ENCODE measurements at places on chromosomes 4 and X.

GRCh38 chrX:152901816-152902501 lies 4.1 kb downstream of the ZNF185 start:
- no peak for DNase-seq

DNA sequence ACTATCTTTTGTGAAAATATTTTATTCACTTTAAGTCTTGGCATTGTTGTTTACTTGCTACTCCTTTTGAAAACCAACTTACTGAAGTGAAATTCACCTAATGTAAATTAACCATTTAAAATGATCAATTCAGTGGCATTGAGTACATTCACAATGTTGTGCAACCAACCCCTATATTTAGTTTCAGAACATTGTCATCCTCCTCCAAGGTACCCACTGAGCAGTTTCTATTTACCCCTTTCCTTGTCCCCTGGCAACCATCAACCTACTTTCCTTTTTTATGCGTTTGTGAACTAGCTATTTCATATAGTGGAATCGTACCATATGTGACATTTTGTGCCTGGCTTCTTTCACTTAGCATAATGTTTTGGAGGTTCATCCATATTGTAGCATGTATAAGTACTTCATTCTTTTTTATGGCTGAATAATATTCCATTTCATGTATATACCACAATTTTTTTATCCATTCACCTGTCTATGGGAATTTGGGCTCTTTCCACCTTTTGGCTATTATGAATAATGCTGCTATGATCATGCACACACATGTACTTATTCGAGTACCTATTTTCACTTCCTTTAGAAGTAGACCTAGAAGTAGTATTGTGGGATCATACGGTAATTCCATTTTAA lies 85.0 kb downstream of the WWC2 start:
- DNase-seq = no peak

DNA sequence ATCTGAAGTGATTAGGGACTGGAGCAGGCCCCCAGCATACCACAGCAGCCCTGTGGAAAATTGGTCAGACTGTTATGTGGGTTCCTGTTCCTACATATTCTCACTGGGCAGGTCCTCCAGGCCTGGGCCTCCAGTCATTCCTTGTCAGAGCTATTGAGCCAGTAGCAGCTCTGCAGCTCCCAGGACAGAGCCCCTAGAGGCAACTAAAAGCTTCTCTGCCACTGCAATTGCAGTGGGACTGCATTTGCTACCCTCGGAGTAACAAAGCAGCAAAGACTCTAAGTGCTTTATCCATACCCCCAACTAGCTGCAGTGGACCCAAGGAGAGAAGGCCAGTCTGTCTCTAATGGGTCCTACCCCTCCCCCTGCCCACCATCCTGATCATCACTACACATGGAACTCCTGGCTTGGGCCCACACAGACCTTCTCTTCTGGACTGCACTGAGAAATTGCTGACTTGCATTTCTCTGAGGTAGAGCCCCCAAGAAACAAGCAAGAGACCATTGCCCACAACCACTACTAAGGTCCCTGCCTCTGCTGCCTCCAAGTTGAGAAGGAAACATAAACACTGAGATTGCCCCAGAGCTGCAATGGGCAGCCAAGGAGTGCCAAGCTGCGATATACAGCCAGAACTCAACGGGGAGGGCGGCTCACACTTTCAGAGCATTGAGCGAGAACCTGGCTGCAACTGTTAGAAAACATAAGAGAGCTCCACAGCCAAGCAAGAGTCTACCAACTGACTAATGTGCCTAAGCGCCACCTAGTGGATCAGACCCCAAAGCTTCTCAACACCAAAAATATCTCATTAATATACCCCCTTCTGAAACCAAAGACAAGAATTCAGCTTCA lies 738.7 kb upstream of the NDST4 start:
- peak; percentile 13 for DNase-seq

DNA sequence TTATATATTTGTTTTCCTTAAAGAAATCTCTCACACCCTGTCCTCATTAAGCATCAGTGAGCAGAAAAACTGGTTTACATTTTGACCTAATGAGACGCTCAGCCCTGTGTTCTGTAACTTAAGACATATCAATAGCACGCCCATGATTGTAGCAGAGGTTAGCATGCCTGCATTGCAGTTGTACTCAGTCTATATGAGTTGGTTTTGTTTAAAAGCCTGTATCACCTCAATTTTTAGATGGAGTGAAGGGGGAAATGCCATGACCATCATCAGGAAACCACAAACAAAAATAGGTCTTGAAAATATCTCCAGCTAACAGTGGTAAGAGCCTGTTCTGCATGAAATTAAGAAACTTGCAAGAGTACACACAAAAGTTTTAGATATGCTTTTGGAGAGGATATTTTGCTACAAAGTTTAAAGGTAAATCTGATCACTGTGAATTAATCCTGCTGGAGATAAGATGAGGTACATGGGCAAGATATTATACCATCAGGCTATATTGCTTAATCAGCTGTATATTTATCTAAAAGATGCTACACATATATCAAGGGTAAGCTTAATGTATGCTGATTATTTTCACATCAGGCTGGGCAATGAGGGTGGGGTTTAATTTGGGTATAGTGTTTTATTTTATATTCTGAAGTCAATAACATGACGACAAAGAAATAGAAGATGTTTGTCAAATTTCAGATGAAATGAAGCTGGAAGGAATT lies 13.1 kb upstream of the COQ2 start:
- DNase-seq = no peak

- DNase-seq = no peak
Measured at GRCh38 chrX:95145848-95146490, 1472.0 kb downstream of the FAM133A start.

DNA sequence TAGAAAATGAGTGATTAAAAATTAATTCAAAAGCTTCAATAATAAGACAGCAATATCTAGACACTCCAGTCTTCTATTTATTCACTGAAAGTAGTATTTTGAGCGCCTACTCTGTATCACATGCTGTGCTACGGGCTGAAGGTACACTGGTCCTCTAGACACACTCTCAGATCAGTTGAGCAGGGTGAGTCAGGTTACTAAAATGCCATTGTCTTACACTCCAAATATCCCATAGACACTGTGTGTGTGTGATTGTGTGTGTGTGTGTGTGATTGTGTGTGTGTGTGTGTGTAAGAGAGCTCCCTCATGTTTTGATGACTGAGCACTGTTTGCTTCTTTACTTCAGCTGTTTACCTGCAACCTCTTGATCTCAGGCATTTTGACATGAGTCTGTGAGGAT lies 342.8 kb upstream of the BOD1L1 start:
- no peak for DNase-seq

- no peak for DNase-seq
Measured at GRCh38 chr4:2340272-2341061, 78.0 kb downstream of the ZFYVE28 start.

- no peak for DNase-seq
Measured at GRCh38 chr4:106594291-106594952, 225.8 kb upstream of the GIMD1 start.

DNA sequence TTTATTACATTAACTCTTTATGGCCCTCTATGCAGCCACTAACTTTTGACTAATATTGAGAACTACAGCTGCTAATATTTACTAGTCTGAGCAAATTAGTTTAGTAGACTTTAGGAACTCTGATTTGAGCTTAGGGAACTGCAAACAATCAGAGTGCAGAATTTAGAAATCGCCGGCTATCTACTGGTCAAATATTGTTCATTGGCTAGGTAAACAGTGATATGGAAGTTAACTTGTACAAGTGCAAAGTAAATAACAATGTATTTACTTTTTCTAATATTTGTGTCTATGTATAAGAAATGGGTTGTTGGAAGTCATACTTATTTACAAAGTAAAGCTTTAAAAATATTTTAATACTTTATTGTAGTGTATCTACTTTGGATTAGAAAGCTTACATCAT lies 279.6 kb downstream of the CFAP299 start:
- no peak for DNase-seq

- DNase-seq = no peak
Measured at GRCh38 chr4:104066533-104066932, 346.7 kb upstream of the TACR3 start.

- no peak for DNase-seq
Measured at GRCh38 chr4:1447676-1448588, 41.7 kb upstream of the NKX1-1 start.

- no peak for DNase-seq
Measured at GRCh38 chr4:8370835-8371595, 69.5 kb downstream of the ACOX3 start.

GRCh38 chr4:54169176-54169575 lies 59.9 kb upstream of the PDGFRA start:
- no peak for DNase-seq

GRCh38 chr4:94537921-94538628 lies 86.3 kb downstream of the PDLIM5 start:
- DNase-seq = no peak

- no peak for DNase-seq
Measured at GRCh38 chr4:151530230-151530629, 121.3 kb downstream of the FHIP1A start.

DNA sequence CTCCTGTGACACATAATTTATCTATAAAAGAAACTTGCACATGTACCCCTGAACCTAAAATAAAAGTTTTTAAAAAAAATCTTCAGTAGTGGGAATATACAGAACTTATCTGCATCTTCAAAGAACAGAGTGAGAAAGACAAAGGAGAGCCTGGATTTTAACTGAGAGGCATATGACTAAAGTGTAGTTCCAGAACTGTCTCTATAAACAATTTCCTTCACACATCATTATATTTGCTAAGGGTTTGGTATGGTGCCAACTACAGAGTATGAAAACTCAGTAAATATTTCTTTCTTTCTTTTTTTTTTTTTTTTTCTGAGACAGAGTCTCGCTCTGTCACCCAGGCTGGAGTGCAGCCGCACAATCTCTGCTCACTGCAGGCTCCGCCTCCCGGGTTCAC lies 49.9 kb upstream of the NFKB1 start:
- no peak for DNase-seq

DNA sequence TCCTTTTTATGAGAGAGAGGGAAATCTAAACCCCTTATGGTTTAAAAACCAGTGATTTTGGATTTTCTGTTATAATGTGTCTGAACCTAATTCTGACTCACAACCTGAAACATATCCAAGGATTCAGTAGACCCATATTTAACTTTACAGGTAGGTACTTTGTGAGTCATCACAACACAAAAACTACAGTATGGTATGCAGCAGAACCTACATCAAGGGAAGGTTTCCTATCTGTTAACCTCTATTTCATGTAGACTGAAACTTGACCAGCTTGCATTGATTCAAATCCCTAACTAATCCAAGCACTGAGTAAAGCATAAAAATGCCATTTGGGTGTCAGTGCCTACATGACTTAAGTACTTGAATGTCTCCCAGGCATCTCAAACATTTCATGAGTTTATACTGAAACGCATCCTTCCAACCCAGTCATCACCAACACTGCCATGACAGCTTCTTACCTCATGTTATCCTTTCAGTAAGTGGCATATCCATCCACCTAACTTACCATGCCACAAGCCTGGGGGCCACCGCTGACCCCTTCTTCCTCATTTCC lies 4.3 kb upstream of the ARHGAP10 start:
- no peak for DNase-seq

DNA sequence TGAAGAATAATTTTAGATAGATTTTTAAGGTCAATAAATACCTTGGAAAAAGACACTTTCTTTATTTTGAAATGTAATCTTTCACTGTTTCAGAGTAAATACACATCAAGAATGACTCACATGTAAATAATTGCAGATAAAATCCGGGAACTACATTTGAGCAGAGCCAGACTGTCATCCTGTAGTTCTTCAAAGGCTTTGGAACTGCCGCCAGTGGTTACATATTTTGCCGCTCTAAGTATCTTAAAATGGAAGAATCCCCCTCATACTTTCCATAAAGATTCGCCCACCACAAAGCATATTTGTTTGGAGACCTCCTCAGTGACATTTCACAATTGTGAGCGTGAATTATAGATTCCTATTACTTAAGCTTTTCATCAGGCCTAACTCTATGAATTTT lies 607.8 kb upstream of the ZFP42 start:
- no peak for DNase-seq

- peak; percentile 55 for DNase-seq
Measured at GRCh38 chr4:87819281-87819919, 13.4 kb upstream of the MEPE start.

DNA sequence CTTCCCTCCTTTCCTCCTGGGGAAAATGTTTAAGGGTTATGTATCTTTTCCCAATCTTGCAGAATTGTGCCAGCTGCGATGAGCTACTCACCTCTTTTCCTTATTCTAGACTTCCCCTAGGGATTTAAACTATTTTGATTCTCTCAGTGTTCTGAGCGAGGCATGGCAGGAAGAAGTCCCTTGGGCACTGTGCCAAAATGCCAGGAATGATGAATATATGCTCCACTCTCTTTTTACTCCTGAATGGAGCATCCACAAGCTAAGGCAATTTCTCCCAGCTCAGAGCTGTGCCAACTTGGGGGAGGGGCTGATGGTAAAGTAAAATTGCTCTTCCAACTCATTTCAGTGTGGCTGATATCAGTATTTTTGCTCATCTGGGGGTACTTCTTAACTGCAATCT lies 4.0 kb upstream of the C4orf17 start:
- no peak for DNase-seq

- no peak for DNase-seq
Measured at GRCh38 chr4:160894809-160895208, 1269.0 kb downstream of the FSTL5 start.

GRCh38 chr4:6114601-6115000 lies 85.7 kb downstream of the JAKMIP1 start:
- DNase-seq = no peak

DNA sequence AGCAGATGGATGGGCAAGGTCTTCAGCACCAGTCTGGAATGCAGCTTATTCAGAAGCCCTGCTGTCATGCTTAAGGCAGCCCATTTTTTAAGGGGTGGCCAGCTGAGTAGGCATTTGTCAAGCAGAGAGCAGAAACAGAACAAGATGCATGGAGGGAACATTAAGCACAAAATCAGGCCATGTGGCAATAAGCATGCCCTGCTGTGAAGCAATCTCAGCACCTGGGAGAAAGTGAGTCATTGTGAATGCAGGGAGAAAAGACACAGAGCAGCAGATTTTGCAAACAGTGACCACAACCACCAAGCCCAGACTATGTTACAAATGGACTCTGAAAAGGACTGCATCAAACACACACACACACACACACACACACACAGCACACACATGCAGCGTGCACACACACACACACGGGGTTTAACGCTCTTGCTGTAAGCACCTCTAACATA lies 94.1 kb upstream of the GALNT7 start:
- peak; percentile 80 for DNase-seq

- no peak for DNase-seq
Measured at GRCh38 chr4:82124365-82124764, 249.4 kb downstream of the HNRNPD start.

Data from retinal pigment epithelial cell (primary cell).